ENCODE measurements at places on chromosomes 12 and 14. TPM values are rescaled to one million over a fixed set of nuclear protein-coding genes. Genes with fewer than 3 reads are reported as not detected.
A peak's percentile ranks its signal among the peaks of the same experiment; 100 is the strongest.

DNA sequence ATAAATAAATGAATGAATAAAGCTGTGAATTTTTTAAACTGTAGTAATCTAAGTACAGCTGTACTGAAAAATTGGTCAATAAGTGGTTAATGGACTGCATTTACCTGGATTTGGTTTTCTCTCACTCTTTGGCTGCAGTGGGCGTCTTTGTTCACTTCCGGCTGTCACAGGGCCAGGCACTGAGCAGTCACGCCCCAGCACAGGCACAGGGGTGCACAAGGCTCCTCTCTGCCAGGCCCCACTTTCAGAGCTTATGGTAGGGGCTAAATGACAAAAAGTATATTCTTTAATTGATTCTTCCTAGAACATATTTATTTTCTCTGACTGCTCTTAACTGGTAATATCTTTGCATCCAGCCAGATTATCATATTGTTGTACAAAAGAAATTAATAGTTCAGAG is 70.6 kb upstream of the DYNC1H1 start:
- DNase-seq, result no peak

DNA sequence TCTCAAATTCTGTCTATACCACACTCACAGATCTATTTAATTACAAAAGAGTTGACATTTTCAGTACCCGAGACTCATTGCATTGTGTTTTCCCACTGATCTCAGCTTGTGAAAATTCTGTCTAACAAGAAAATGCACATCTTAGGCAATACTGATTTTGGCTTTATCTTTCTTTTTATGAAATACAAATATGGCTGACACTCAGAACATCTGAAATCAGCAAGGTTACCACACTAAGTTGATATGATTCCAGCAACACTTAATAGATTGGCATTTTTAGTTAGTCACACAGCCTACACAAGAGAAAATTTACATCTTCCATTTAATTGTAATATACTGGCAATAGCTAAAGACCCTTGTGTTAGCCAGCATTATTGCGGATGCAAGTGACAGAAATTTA is 40.3 kb downstream of the PEX5 start:
- no peak for DNase-seq

DNA sequence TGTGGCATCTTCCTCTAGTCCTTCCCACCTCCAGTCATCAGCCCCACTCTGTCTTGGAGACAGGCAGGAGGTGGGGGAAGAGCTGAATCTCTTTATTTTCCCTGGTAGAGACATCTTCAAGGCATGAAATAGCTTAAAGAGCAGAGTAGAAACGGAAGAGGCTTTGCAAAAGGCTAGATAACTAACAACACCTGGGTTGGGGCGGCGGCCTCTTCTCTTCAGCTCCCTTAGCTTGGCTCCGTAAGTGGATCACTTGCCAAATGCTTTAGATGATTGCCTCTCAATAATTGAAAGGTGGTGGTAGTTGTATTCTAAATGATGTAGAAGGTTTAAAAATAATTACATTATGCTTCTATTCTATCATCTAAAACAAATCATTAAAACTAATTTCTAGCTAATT is 36.1 kb downstream of the SSPN start:
- DNase-seq, result no peak

GRCh38 chr12:127287256-127287655 is 979.7 kb upstream of the TMEM132C start:
- no peak for DNase-seq

DNA sequence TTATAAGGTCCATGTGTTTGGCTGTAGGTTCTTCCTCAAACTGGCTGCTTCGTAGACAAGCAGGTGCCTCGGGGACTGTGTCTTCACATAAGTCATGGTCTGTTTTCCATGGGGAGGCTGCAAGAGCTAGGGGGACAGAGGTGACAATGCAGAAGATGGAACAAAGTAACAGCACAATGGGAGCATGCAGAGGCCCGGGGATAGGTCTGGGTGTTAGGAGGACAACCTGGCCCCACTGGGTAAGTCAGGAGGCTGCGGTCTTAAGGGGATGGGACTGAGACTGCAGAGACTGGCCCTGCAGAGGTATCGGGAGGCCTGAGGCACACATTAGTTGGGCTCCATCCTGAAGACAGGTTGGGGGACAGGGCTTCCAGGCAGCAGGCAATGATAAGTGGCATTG is 88.9 kb downstream of the NTF3 start:
- DNase-seq, result no peak

GRCh38 chr12:132597333-132598316 is 12.8 kb downstream of the LRCOL1 start:
- no peak for DNase-seq

DNA sequence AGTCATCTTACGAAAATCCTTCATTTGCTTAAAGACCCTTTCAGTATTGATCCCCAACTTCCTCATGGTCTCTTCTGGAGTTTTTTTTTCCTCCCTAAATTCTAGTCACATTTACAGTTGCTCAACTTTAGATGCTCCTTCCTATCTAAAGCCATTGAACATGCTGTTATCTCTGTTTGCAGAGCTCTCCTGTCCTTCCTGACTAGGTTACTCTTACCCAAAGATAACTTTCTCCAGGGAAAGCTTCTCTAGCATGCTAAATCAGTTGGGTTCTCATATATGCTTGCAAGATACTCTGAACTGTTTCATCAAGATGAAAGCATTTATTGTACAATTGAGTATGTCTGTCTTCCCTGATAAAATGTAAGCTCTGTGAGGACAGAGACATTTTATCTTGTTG is 1.8 kb upstream of the RAB21 start:
- no peak for DNase-seq

GRCh38 chr14:62015243-62015642 is 253.0 kb downstream of the SNAPC1 start:
- no peak for DNase-seq

- no peak for DNase-seq
Measured at GRCh38 chr12:63875703-63876102, 31.2 kb downstream of the SRGAP1 start.

DNA sequence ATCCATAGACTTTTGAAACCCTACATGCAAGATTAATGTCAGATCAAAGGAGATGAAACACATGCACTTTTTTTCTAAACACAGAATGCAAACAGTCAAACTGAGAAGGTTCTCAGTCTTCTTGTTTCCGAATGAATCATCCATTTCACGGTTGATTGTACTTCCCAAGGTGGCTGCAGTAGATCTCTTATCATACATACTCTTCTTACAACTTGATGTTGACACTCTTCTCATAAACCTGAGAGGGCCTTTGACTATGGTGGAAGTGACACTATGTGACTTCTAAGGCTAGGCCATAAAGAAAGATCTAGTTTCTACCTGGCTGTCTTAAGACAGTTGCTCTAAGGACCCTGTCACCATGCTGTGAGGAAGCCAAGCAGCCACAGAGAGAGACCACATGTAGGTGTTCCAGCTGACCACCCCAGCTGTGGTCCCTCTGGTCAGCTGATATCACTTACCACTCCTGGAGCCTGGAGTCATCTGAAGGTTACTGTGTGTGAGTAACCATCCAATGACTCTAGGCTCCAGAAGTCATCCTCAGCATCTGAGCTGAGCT is 67.2 kb upstream of the HMGA2 start:
- no peak for DNase-seq

GRCh38 chr14:37550511-37550910 is 44.5 kb downstream of the FOXA1 start:
- no peak for DNase-seq

- no peak for DNase-seq
Measured at GRCh38 chr12:1369460-1369859, 224.9 kb downstream of the FBXL14 start.

- no peak for DNase-seq
Measured at GRCh38 chr12:117580718-117581062, 219.3 kb upstream of the NOS1 start.

- DNase-seq, result no peak
Measured at GRCh38 chr14:49612671-49613070, 7.8 kb downstream of the RPL36AL start.

GRCh38 chr12:14774906-14775635 is 28.2 kb downstream of the WBP11 start:
- DNase-seq, result peak; percentile 51

GRCh38 chr12:6927379-6928021 is at the start of gene ATN1:
Gene ATN1, plus strand, starts transcription at chr12:6927959. Its CDS starts 6,043 bp downstream, at chr12:6934002.
- DNase-seq, result peak; percentile 89

GRCh38 chr12:116406529-116406928 is 129.0 kb upstream of the MED13L start:
- peak; percentile 85 for DNase-seq

DNA sequence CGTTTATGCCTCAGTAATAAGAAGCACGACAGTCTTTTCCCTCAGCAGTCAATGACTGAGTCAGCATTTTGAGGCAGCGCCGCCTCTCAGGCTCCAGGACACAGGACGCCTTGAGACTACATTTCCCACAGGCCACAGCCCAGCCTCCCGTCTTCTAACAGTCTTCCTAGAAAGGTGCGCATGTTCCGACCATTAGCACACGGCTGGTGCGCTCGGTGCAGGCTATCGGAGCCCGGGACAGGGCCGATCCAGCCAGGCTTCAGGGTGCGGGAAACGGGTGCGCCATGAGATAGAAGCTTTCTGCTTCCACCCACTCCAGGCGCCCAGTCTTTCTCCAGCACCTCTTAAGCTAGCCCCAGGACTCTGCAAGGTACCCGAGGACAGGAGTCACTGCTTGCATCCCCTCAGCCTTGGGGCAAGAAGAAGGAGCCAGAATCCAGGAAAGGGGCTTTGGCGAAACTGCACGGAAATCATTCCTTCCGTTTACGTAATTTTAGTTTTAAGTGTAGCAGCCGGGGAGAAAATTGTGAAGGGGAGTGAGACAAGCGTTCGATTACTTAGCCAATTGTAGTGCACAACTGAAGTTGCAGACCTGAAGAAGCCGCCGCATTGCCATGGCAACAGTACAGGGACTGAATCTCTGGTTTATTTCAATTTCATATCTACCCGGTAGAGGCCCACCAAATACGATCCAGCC is 54.0 kb downstream of the ZNF641 start:
- peak; percentile 89 for DNase-seq

- no peak for DNase-seq
Measured at GRCh38 chr14:93048843-93049242, 66.9 kb downstream of the ITPK1 start.

DNA sequence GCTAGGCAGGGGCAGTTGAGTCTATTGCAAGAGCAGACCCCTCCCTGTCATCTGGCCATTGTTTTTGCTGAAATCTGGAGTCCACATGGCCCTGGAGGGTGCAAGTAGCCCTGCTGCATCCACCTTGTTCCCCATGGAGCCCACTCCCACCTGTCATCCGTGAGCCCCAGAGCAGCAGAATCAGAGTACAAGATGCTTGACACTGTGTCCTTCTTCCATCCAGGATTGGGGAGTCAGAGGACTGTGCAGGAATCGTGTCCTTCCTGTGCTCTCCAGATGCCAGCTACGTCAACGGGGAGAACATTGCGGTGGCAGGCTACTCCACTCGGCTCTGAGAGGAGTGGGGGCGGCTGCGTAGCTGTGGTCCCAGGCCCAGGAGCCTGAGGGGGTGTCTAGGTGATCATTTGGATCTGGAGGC is 8.8 kb downstream of the DHRS2 start:
- no peak for DNase-seq

DNA sequence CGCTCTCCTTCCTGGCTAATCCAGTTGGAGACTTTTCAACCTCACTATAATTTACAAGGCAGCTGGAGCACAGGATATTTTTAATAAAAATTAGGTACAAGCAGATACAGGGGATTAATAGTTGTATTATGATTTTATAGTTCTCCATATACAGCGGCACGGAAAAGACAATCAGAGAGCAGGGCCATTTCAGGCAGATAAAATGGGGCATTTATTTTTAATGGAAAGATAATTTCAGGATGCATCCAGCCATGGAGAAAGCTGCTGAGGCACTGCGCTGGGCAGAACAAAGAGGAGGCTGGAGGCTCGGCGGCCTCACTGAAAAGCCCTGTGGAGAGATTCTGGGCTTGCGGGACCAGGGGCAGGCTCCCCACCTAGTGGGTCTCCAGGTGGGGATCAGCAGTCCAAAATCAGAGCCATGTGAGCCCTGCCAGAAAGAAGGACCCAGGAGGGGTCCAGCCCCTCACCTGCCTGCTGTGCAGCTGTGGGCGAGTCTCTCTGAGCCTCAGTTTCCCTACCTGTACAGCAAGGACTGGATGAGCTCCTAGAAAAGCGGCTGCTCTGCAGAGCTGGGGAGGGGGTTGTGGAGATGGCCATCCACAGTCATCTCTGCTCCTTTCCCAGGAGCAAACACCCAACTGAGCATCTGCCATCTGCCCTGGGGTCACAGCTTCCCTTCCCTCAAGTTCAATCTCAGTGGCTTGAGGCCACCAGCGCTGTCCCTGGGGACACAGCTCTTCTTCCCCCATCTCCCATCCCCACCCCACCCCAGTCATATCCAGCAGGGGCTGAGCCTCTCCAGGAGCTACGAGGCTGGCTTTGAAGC is 23.9 kb upstream of the C14orf180 start:
- DNase-seq, result no peak

DNA sequence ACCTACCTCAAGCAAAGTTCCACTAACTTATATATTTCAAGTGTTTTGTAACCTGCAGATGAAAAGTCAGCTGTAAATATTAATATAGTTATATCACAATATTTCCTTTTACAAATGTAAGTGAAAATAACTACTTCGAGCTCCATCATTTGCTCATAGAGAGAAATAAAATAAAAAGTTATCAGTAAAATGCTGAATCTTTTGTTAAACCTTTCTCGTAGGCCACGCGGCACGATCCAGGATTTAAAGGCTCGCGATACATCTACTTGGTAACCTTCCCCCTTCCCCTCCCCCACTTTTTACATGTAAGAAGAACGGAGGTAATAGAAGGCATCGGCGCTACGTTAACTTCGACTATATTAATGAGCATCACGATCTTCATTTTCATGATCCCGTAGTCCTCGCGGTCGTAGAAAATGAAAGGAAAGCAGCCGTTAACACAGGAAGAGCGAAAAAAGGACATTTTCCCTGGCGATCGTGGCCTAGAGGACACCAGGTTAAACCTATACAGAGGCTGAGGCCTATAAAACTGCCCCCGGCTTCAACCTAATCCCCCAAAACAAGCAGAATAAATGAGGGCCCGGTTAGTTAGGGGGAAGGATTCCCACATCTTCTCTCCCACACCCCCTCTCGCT is 508 bp downstream of the HNRNPC start:
- peak; percentile 42 for DNase-seq

GRCh38 chr12:101746661-101747060 is 7.4 kb upstream of the SYCP3 start:
- no peak for DNase-seq

DNA sequence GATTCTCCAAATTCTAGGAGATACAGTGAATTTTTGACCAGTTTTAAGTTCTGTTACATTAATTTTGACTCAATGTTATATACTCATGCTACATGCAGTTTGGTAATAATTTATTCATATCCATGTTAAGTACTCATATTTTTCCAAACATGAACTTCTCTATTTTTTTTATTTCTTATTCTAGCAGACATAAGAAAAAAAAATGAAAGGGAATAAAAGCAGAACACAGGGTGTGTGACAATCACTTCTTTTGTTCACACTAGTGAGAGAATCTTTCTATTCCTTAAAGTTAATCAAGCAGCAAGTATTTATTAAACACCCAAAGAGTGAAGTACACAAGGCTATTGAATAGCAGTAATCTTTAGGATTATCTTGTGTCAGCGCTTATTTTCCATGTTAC is 171.1 kb upstream of the ATP2B1 start:
- DNase-seq, result no peak

- no peak for DNase-seq
Measured at GRCh38 chr12:45402288-45402687, 186.4 kb downstream of the ANO6 start.

- DNase-seq, result peak; percentile 24
Measured at GRCh38 chr12:17992002-17992656, 97.9 kb downstream of the RERGL start.

The CD27 gene
- total RNA-seq, result not detected

The RPL10L gene
- not detected for total RNA-seq

The SDS gene
- 3.1 TPM for total RNA-seq

The TM7SF3 gene
- total RNA-seq, result 87.6 TPM

The BICDL1 gene
- total RNA-seq, result 2.6 TPM

The RHEBL1 gene
- 0.28 TPM for total RNA-seq

The ASB2 gene
- total RNA-seq, result 5.9 TPM

The FZD10 gene
- not detected for total RNA-seq

Data from adrenal gland (tissue), 19 donors.